ENCODE measurements at places on chromosomes 7 and 10.

DNA sequence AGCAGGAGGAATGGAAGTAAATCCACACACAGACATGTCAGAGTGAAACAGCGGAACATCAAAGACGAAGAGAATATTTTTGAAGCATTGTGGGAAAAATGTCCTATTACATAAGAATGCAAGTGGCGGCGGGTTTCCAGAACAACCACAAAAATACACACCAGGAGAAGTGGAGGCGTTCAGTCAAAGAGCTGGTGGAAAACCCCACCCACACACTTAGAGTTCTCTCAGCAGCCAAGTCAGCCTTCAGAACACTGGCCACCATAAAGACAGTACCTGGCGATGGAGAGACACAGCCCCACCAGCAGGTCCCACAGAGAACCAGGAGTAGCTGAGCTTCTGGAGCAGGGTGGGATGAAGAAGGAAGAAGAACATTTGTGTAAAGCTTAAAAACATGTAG lies 23.7 kb downstream of the NKX6-2 start:
- H3K27me3 ChIP-seq: no peaks in the 10 kb centered on the region
- H3K27ac ChIP-seq: no peak overlapping the region
- H3K36me3 ChIP-seq: no peaks in the 10 kb centered on the region
- H3K4me3 ChIP-seq: no peak overlapping the region
- H3K4me1 ChIP-seq: no peaks in the 10 kb centered on the region

GRCh38 chr7:1856161-1856887 lies 186.2 kb downstream of the ELFN1 start:
- no peaks in the 10 kb centered on the region for H3K36me3 ChIP-seq
- DNase-seq: no peak
- H3K27ac ChIP-seq: no peak overlapping the region
- no peak overlapping the region for H3K4me3 ChIP-seq
- H3K27me3 ChIP-seq: no peaks in the 10 kb centered on the region

GRCh38 chr10:49484486-49485235 lies 54.3 kb downstream of the ERCC6 start:
- H3K36me3 ChIP-seq: peaks cover 35% of the 10 kb centered on the region
- no peak overlapping the region for H3K27ac ChIP-seq
- no peak for DNase-seq
- no peaks in the 10 kb centered on the region for H3K27me3 ChIP-seq
- no peaks in the 10 kb centered on the region for H3K4me1 ChIP-seq

- H3K4me1 ChIP-seq: no peaks in the 10 kb centered on the region
- no peaks in the 10 kb centered on the region for H3K36me3 ChIP-seq
- H3K27ac ChIP-seq: no peak overlapping the region
- DNase-seq: no peak
Observed at GRCh38 chr7:154231732-154232131, 179.5 kb downstream of the DPP6 start.

- peaks cover 11% of the 10 kb centered on the region for H3K36me3 ChIP-seq
- no peaks in the 10 kb centered on the region for H3K4me1 ChIP-seq
- H3K27me3 ChIP-seq: no peaks in the 10 kb centered on the region
- H3K27ac ChIP-seq: no peak overlapping the region
- DNase-seq: no peak
Observed at GRCh38 chr7:135368416-135369186, 135.0 kb downstream of the STRA8 start.

- H3K27me3 ChIP-seq: no peaks in the 10 kb centered on the region
- H3K4me1 ChIP-seq: no peaks in the 10 kb centered on the region
- H3K27ac ChIP-seq: no peak overlapping the region
- no peaks in the 10 kb centered on the region for H3K36me3 ChIP-seq
- H3K4me3 ChIP-seq: no peak overlapping the region
Observed at GRCh38 chr7:107501593-107501992, 31.7 kb downstream of the GPR22 start.

- H3K27me3 ChIP-seq: peaks cover 93% of the 10 kb centered on the region
- H3K36me3 ChIP-seq: no peaks in the 10 kb centered on the region
- H3K4me1 ChIP-seq: peaks cover 6% of the 10 kb centered on the region
- H3K27ac ChIP-seq: no peak overlapping the region
- H3K4me3 ChIP-seq: no peak overlapping the region
Observed at GRCh38 chr7:20797042-20797461, 10.4 kb upstream of the SP8 start.

GRCh38 chr10:68163735-68164134 lies 54.4 kb downstream of the MYPN start:
- no peak overlapping the region for H3K27ac ChIP-seq
- no peaks in the 10 kb centered on the region for H3K36me3 ChIP-seq
- H3K4me1 ChIP-seq: no peaks in the 10 kb centered on the region
